ENCODE measurements at places on chromosomes 2 and 18. TPM values are rescaled to one million over a fixed set of nuclear protein-coding genes. Genes with fewer than 3 reads are reported as not detected.

TMEM247 gene
- total RNA-seq, result not detected

CCDC74A gene
- 1.4 TPM for total RNA-seq

DNA sequence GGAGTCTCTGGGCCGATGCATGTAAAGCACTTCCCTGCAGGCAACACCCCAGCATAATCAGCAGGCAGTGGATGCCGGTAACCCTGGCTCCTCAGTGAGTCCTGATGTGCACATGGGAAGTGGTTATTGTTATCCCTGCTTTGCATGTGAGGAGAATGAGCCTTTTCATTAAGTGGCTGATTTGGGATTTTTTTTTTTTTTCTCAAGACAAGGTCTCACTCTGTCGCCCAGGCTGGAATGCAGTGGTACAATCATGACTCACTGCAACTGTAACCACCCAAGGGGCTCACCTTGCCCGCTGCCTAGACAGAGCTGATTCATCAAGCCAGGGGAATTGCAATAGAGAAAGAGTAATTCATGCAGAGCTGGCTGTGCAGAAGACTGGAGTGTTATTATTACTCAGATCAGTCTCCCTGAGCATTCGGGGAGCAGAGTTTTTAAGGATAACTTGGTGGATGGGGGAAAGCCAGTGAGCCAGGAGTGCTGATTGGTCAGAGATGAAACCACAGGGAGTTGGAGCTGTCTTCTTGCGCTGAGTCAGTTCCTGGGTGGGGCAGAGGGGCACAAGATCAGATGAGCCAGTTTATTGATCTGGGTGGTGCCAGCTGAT is 95.4 kb downstream of the SOCS6 start:
- DNase-seq, result no peak

GRCh38 chr18:27959101-27959500 is 217.8 kb downstream of the CDH2 start:
- DNase-seq, result no peak

NXPH2 gene
- total RNA-seq, result not detected

DNA sequence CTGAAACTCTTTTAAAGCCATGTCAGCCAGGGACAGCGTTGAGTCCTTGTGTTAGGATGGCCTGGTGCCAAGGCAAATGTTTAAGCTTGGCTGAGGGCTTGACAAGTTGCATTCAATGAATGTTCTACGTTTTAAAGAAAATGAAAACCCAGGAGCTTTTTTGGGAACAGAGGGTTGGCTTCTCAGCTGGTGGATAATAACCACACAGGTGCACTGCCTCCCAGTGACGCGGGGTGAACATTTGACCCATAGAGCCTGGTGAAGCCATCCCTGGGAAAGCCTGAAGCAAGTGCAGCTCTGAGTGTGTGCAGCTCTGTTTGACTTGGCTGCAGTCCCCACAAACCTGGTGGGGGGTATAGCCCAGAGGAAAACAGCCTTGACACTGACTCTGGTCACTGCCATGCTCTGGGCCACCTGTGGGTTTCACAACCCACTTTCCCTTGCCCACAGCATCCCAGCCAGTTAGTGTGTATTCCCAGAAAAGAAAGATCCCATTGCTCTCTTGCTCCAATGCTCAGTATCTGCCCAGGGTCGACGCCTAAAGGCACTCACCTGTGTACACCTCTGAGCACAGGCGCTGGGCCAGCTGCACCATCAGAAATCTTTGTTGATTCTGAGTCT is 874.9 kb downstream of the RNF144A start:
- DNase-seq, result no peak

CHRND gene
- not detected for total RNA-seq

GRCh38 chr2:213415093-213415492 is 130.8 kb downstream of the SPAG16 start:
- no peak for DNase-seq

DNA sequence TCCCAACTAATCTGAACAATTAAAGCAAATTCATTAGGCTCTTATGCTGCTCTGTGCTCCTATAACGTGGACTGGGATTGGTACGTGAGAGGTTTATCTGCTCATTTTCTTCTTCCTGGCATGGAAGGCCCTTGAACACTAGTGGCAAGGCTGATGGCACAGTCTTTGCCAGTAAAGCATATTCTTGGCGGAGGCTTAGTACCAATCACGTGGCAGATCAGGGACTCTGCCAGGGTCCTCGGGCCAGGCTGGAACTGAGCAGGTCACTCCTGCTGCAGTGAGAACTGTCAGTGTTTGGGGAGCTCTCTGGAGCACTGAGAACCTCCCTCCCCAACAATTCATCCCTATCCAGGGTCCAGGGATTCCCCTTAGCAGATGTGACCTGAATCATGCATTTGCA is 3.7 kb upstream of the ALPK2 start:
- DNase-seq, result no peak

- no peak for DNase-seq
These were observed 80.7 kb downstream of the CCBE1 start for GRCh38 chr18:59616501-59616900.

TET3 gene
- total RNA-seq, result 12.1 TPM

DNA sequence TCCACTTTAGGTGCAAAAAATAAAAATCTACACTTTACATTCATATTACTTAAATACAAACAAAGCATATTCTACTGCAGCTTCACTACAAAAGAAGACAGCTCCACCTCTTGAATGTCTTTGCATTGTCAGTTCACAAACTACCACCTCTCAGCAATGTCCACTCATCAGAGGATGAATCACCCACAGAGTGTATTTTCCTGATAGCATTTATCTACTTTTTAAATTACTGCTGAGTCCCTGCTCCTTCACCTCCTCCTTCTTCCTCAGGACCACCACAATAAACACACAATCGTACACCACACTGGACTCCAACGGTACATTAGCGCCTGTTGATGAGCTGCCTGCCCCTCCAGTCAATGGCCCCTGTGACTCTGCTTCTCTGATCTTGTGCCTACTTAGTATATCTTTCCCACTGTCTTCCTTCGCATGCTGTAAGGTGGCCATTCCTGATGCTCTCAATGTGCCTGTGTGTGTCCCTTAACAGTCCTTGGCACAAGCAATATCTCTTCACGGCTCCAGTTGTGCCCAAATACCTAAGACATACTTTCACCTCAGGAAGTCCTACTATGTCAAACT is 120.9 kb downstream of the DHRS9 start:
- DNase-seq, result no peak

DNA sequence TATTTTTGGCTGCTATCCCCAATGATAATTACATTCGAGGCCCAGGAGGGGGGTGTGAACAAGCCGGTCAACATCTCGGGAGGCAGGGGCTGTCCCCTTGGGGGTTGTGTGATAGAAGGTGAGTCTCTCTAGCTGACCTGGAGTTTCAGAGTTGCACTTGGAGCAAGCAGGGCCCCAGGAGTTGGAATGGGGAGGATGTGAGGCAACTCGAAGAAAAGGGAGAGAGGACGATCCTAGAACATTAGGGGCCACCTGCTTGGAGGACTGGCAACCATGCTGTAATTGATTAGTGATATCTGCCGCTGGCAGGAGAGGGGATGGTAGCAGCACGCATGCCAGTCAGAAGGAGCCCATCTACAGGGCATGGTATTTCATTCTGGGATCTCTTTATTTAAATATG is 122.6 kb downstream of the CTIF start:
- no peak for DNase-seq

LYPD6 gene
- 0.23 TPM for total RNA-seq

SNTG2 gene
- total RNA-seq, result 4.5 TPM

DNAH7 gene
- total RNA-seq, result 1.8 TPM

GRCh38 chr2:218005486-218005885 is 2.7 kb upstream of the TNS1 start:
- DNase-seq, result no peak

DNA sequence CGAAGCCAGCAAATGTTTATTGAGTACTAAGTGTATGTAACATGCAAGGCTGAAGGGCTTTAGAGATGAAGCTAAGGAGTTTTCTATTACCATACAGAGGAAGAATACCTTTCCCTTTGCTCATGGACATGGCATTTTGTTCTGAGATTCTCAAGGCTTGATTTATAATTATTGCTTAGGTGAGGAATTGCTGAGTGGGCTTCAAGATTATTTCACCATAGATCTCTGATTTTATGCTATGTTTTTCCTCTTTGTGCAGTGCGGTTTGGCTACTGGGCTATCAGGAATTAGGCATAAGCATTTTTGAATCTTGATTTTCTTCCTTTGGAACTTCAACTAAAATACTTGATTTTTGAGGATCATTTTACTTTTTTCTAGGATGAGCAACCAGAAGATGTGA is 42.5 kb downstream of the VRK2 start:
- no peak for DNase-seq

DNA sequence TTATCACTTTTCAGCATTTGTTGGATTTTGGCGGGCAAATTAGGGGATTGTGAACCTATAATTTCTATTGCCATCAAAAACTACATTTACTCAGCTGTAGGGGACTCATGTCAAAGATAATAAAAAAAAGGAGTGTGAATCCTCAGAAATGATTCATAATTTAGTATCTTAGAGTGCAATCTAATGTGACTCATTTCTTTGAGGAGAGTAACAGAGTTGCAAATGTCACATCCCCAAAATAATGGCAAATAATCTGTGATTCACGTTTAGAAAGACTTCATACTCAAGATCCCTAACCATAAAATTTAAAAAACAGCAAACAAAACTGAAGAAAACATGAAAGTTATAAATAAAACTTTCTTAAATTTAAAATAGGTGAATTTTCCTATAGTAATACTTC is 373.0 kb downstream of the CDH2 start:
- no peak for DNase-seq

DNA sequence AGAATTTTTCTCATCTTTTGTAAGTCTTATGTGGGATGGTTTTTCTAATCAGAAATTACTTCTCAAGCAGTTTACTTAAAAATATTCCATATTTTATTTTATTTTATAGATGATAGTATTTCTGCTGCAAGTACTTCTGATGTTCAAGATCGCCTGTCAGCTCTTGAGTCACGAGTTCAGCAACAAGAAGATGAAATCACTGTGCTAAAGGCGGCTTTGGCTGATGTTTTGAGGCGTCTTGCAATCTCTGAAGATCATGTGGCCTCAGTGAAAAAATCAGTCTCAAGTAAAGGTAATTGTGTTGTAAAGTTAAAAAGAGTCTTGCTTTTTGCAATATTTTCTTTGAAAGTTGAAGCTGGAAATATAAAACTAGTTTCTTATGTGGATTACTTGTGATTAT is 76.2 kb downstream of the EML4 start:
- no peak for DNase-seq

TMEM17 gene
- total RNA-seq, result 1.1 TPM

DNA sequence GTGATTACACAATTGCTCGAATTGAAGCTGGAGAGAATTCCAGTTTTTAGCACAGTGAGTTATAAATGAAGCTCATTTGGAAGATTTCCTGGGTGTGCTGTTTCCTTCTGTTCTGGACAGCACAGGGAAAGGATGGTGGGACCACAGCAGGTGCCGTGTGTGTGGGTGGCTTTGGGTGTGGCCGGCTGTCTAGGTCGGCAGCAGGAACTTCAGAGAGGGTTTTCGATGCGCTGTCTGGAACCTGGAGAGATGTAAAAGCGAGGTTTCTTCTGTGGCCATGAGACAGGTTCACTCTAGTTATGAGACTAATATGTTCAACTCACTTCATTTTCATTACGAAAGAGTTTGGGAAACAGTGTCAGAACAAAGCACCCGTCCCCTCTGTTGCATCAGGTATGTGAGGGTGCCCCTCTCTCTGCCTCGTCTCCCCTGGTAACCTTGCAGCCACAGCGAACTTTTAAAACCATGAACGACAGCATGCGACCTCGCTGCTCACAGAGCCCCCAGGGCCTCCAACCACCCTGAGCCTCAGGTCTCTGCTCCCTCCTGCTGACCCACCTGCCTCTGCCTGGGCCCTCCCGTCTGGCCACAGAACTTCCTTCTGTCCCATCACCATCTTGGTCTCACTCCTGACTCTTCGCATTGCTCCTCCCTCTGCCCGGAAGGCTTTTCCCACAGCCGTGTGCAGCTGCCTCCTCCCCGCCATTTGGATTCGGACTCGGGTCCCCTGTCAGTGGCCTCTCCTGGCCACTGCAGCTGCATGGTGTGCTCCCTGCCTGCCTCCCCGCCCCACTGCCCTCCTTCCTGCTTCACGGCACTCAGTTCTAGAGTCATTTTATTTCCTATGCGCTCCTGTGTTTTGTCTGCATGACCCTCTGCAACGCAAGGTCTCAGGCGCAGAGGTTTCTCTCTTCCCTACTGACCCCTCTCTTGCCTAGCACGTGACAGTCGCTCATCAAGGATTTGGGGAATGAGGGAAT is 151.2 kb downstream of the NDUFA10 start:
- DNase-seq, result no peak

GRCh38 chr2:24174851-24175277 is at the start of gene FAM228A:
TSS of gene FAM228A (plus strand) at chr2:24175053. CDS start at chr2:24175481, 428 bp downstream.
- no peak for DNase-seq

DNA sequence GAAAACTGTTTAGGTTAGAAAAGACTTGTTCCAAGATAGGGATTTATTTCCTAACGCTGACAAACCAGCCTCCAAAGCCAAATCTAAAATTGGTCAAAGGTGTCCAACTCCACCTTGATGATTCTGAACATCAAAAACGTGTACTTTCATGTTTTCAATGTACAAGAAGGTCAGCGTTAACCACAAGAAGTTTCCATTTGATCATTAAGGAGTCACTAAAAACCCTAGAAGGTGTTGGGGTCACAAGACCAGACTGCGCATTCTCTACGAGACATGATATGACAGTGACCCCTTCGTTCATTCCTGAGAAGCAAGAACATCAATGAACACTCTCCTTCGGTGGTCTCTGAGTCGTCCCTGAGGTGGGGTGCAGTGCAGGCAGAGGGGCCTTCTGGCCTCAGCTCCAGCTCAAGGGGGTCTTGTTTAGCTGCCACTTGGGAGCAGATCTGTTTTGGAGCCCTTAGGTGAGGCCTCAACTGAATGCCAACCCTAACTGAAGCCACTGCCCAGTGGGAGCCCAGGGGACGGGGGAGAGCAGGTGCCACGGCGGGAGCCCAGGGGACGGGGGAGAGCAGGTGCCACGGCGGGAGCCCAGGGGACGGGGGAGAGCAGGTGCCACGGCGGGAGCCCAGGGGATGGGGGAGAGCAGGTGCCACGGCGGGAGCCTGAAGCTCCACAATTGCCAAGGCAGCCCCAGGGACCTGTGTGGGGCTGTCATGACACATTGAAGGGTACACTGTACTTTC is 55.2 kb downstream of the PARD6G start:
- no peak for DNase-seq

COBLL1 gene
- total RNA-seq, result 101 TPM

NOTO gene
- total RNA-seq, result not detected

- DNase-seq, result no peak
These were observed 8.9 kb downstream of the TMSB10 start for GRCh38 chr2:84914334-84914733.

DNA sequence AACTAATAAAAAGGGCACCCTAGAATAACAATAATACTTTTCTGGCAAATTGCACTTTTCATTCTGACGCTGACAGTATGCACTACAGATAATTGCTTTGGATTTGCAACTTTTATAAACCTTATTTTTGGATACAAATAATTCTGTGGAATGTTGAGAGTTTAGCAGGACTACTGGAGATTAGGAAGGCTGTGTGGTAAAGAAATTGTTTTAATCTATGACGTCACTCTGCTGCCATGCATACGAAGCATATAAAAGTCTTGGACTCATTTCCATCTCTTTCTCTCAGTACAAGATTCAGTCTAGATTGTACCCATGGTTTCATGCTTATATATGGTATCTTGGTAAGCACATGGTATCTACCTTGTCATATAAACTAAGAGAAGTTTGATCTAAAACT is 28.1 kb upstream of the ZCCHC2 start:
- no peak for DNase-seq

- DNase-seq, result peak; percentile 58
These were observed 33.4 kb downstream of the SLC66A2 start for GRCh38 chr18:79917853-79918614.

RND3 gene
- 24.9 TPM for total RNA-seq
